ENCODE measurements at places on chromosomes 11 and 22. TPM values are rescaled to one million over a fixed set of nuclear protein-coding genes. Genes with fewer than 3 reads are reported as not detected.

Gene RHOD
- 51.3 TPM for total RNA-seq

DNA sequence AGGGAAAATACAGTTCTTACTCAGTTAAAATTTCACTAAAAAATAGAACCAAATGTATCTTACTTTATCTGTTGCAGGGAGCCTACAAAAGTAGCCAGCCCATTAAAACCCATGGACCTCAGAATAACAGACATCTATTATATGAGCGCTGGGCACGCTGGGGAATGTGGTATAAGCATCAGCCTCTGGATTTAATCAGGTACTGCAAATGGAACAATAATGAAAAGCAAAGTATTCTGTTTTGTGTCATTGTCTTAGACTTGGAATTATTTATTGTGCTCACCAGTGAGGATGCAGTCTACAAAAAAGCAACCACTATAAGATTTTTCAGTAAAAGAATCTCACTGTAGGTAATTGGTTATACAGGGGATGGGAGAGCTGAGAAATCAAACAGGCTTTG, 30.2 kb downstream of the MUC15 start:
- DNase-seq, result no peak

- DNase-seq, result peak; percentile 78
These were observed at the start of gene MALAT1 for GRCh38 chr11:65498977-65499712. Gene MALAT1, plus strand, starts transcription at chr11:65499045.

GRCh38 chr22:19019029-19019678, 83.1 kb upstream of the PRODH start:
- DNase-seq, result no peak

Gene DRAP1
- 82.5 TPM for total RNA-seq

GRCh38 chr11:12017865-12018453, 9.5 kb upstream of the DKK3 start:
- DNase-seq, result no peak

Gene OTOG
- not detected for total RNA-seq

DNA sequence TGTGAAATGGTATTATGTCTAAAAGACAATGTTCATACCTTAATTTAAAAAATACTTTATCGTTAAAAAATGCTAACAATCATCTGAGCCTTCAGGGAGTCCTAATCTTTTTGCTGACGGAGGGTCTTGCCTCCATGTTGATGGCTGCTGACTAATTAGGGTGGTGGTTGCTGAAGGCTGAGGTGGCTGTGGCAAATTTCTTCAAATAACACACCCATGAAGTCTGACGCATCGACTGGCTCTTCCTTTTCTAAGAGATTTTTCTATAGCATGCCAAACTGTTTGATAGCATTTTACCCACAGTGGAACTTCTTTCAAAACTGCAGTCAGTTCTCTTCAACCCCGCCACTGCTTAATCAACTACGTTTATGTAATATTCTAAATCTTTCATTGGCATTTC, 33.6 kb downstream of the TCF20 start:
- DNase-seq, result no peak
